NCI-H1694 treated with DMSO at 0.1 percent for 48 hours (cell line): ENCODE measurements at places on chromosomes 1 and 21.

DNA sequence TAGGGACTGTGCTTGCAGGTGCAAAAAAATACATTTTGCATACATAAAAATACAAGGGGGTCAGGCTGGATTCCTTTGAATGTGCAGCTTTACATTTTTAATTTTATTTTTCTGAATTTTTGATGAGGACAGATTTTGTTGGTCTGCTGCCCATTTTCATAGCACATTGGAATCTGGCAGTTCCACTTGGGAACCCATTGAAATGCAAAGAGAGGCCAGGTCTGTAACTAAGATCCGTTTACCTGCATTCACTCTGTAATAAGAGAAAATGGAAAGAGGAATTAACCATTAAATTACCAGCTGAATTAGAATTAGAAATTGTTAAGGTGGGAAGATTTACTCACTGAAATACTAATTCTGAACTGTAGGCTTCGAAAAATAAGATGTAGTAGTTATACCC lies 221.6 kb downstream of the DAB1 start:
- DNase-seq: no peak

- no peak for DNase-seq
Observed at GRCh38 chr1:245481261-245481660, 326.5 kb downstream of the KIF26B start.

- DNase-seq: peak; percentile 50
Observed at GRCh38 chr1:18907021-18907916, 4.9 kb upstream of the ALDH4A1 start.

GRCh38 chr1:36752891-36753361 lies 270.2 kb upstream of the CSF3R start:
- no peak for DNase-seq

DNA sequence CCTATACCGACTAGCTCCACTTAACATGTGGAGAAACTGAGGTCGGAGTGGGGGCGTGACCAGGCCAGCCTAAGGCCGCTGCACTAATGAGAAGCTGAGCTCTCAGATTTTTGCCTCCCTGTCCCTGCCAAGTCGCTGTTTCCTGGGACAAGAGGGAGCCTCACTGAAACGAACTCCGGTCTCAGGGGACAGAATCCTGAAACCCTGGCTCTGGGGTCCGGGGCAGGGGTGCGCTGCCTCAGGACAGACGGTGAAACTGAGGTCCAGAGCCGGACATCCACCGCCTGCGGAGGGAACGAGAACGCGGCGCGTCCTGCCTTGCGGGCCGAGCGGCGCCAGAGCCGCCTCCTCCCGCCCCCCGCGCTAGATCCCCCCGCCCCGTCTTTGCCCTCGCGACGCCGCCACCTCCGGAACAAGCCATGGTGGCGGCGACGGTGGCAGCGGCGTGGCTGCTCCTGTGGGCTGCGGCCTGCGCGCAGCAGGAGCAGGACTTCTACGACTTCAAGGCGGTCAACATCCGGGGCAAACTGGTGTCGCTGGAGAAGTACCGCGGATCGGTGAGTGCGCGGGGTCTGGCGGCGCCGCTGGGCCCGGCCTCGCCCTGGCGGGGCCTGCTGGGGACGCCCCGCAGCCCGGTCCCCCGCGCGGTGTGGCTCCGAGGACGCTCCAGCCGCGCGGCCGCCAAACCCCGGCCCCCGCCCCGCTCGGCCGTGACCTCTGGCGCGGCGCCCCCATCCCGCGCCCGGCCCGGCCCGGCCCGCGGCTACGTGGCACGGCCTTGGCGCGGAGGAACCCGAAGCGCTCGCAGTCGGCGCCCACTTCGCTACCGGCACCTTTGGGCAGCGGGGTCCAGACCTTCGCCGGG lies at the start of gene GPX7:
Gene GPX7 (plus strand): TSS at position 381 of the 865 bp plus-strand sequence. CDS start 39 bp downstream, at position 420.
- no peak for DNase-seq

- no peak for DNase-seq
Observed at GRCh38 chr21:20644552-20644951, 353.7 kb upstream of the NCAM2 start.

GRCh38 chr1:7785108-7785507 lies 1.0 kb downstream of the PER3 start:
- DNase-seq: no peak
